Activated T-helper 17 cell treated with anti-CD3 and anti-CD28 coated beads, Interleukin-2, amount 50 U/mL, for 72 hours (primary cell): ENCODE measurements at places on chromosomes 1 and 21.

DNA sequence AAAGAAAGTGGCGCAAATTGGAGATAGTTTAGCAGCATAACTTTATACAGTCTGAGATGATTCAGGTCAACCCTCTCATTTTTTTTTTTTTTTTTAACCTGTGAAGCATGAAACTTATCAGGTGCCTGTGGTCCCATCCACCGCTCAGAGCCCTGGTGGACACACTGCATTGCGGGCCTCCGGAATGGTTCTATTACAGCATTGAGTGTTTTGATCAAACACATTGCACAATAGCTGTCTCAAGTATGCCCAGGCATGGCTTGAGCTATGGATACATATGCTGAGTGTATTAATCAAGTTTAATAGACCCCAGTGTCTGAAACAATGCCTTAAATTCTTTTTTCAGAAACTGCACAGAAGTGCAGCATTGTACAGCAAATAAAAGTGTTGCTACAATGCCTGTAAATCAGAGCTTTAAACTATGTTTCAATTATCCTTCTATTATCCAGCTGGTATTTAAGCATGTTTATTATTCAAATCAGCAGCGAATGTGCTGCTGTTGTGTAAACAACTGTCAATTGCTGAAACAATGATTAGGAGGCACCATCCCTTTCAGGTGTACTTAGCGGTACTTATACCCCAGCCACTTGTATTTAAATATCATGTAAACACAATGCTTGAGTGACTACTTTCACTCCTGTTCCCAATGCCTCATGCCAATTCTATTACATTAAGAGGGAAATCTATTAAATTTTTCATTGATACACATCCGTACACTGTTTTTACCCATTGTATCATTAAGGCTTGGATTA lies 456.6 kb downstream of the RPS6KC1 start:
- no peak for ATAC-seq

DNA sequence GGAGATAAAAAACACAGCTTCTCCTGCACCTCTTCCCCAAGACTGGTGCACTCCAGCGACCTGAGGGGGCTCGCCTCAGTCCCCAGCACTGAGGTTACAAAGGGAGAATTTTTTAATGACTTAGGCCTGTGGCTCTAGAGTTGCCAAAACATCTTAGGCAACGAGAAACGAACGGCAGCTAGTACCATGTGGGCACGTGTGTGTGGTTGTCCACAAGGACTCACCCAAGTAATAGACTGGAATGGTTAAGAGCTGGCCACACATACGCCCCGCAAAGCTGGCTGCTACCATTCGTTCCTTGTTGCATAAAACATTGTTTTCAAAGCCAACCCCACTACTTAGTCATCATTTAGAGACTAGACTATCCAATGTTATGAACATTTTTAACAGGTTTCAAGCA lies 26.9 kb downstream of the RIPK4 start:
- ATAC-seq, result no peak

GRCh38 chr21:43574741-43575472 lies 84.4 kb downstream of the HSF2BP start:
- ATAC-seq, result no peak

DNA sequence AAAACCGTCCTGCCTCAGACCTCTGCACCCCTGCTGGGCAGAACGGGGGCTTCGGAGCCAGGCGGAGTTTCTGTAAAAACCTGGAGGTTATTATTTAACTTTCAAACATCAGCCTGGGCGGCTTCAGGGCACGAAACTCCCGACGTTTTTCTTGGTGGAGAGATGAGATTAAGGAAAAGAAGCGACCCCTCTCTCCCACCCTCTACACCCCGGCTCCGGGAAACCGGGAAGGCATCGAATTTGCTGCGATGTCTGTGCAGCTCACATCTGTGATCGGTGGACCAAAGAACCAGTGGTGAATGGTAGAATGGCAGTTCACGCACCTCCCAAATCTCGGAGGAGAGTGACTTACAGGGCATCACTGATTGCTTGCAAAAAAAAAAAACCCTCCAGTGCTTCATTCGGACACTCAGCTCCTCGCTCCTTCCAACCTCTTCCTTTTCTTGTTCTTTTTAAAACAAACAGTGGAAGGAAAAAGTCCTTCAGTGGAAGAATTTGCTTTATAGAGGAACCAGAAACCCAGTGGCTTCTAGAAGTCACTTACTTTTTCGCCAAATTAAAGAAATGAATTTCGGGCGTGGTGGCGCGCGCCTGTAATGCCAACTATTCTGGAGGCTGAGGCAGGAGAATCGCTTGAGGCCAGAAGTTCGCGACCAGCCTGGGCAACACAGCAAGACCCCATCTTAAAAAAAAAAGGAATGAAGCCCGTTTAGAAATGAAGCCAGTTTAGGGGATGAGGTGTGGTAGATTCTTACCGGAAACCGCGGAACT lies 884 bp downstream of the PHACTR4 start:
- peak; percentile 25 for ATAC-seq

DNA sequence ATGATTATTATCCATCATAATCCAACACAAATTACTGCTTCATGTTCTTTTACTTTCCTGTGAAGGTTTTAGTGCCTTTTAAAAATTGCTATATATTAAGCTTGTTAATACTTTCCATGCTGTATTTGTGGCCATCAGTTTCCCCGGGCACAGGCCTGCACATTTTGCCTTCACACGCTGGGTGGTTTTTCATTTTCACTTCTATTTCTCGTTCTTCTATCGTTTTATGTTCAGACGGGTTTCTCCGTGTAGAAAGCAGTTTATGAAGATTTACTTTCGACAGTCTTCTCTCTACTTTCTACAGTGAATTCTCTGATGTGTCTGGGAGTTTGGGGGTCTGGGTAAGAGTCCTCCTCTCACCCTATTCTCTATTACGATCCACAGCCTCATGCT lies 9.5 kb downstream of the RUNX3 start:
- peak; percentile 28 for ATAC-seq

GRCh38 chr1:226980122-226980560 lies 40.0 kb downstream of the COQ8A start:
- no peak for ATAC-seq

DNA sequence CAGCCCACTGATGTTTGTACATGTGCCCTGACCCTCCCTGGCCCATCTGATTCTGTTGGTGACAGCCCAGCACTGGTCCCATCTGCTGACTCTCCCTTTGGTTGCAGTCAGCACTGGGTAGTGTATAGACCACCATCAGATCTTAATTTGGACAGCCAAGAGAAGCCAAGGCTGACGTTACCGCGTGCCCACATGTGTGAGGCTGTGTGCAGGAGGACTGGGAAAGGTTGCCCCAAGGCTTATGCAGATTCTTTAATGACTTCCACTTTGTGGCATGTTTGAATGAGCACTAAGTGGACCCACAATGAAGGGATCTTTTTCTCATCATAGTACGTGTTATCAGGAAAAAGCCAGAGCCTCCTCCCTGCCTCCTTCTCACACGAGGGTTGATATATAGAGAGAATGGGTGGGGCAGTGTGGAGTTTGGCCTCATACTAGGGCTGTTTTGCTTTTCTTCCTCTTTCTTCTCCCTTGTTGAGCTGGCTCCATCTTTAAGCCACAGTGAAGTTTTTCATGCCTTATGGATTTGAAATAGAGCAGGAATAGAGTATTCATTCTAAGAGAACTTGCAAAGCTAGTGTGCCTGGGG lies 93.5 kb downstream of the NAV1 start:
- ATAC-seq, result no peak

- no peak for ATAC-seq
Observed at GRCh38 chr1:206021626-206022365, 1.9 kb downstream of the CTSE start.

- ATAC-seq, result no peak
Observed at GRCh38 chr1:209845408-209845725, 17.6 kb downstream of the UTP25 start.

DNA sequence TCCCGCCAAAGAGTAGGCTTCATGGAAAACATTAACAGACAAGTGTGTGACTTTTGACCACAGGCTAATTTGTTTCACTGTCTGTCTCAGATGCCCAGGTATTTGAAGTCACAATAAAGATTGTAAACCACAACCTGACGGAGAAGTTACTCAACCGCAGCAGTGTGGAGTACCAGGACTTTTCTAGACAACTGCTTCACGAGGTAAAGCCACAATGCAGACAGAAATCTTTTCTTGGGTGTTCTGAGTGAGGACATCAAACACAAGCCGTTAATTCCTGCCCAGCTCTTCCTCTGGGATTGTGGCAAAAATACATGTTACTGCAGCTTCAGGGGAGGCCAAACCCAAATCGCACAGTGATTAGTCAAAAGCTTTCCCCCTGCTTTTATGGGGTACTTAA lies 31.0 kb downstream of the UMODL1 start:
- ATAC-seq, result no peak

GRCh38 chr1:39755965-39756659 lies 15.0 kb downstream of the OXCT2 start:
- ATAC-seq, result no peak

DNA sequence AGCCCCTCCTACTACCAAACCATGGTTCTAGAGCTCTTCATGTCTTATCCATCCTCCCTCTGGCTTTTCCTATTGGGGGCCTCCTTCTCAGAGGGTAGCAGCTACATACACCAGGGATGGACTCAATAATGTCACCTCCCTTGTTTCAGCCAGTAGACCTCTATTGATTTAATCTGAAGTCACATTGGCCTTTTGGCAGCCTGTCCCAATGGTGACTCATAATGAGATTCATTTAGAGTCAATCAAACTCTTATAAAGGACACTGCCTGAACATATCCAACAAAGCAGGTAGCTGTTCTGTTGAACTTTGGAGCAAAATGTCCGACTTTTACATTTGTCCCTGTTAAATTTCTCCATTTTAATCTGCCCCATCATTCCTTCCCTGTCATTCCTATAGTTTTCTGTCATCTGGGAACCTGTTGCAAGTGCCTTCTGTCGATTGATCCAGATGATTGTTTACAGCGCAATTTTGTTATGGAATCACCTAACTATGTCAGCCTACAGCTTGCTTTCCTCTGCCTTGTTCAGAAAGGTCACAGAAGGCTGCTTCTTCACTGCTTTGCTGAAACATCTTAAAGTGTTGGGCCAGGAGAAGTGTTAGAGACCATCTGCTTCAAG lies 105.9 kb downstream of the ETS2 start:
- ATAC-seq, result no peak

- peak; percentile 86 for ATAC-seq
Observed at GRCh38 chr1:196608390-196609369, at the start of gene KCNT2. Gene KCNT2 (minus strand): TSS chr1:196608440. CDS start chr1:196608309, 131 bp downstream.

DNA sequence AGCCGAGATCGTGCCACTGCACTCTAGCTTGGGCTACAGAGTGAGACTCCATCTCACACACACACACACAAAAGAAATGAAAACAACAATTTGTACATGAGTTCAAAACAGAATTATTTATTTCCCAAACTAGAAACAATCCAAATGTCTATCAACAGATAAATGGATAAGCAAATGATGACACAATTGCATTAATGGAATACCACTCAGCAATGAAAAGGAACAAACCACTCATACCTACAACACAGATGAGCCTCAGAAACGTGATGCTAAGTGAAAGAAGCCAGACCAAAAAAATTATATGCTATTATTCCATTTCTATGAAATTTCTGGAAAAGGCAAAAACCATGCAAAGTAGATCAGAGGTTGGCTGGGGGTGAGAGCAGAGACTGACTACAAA lies 2.0 kb upstream of the PGD start:
- no peak for ATAC-seq

- no peak for ATAC-seq
Observed at GRCh38 chr1:212966616-212967015, 16.3 kb downstream of the VASH2 start.

DNA sequence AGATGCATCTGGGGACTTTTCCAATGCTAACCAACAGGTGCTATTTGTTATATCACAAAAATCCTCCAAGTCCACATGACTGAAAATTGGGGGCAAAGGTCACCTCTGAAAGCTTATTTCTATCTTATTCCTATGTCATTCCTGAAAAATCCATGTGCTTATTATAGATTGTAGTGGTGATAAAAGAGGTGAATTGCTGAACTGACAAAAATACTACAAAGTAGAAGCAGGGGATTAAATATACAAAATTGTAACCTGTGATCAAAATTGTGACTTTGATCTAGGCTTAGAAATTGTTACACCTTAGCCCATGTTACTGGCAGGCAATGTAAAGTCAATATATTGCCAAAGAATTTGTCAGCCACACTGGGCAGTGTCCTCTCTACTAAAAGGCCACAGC lies 62.3 kb downstream of the IER5 start:
- ATAC-seq, result no peak

GRCh38 chr1:59827055-59827643 lies 12.4 kb downstream of the HOOK1 start:
- peak; percentile 28 for ATAC-seq

DNA sequence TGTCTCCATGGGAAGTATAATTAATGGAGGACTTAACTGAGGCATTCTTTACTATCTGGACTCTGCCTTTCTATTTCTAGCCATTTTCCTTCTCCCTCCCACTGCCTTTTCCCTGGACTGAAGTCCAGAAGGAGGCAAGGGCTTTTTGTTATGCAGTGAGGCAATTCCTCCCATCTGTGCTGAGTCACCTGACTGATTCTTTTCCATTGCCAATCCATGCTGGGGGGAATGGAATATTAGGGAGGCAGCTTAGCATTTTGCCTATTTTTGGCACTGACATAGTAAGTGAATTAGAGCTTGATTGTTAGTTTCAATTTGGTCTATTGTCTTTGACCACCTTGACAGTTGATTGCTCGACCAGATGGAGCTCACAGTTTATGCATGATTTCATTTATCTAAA lies 1000.6 kb upstream of the PRMT6 start:
- ATAC-seq, result no peak

DNA sequence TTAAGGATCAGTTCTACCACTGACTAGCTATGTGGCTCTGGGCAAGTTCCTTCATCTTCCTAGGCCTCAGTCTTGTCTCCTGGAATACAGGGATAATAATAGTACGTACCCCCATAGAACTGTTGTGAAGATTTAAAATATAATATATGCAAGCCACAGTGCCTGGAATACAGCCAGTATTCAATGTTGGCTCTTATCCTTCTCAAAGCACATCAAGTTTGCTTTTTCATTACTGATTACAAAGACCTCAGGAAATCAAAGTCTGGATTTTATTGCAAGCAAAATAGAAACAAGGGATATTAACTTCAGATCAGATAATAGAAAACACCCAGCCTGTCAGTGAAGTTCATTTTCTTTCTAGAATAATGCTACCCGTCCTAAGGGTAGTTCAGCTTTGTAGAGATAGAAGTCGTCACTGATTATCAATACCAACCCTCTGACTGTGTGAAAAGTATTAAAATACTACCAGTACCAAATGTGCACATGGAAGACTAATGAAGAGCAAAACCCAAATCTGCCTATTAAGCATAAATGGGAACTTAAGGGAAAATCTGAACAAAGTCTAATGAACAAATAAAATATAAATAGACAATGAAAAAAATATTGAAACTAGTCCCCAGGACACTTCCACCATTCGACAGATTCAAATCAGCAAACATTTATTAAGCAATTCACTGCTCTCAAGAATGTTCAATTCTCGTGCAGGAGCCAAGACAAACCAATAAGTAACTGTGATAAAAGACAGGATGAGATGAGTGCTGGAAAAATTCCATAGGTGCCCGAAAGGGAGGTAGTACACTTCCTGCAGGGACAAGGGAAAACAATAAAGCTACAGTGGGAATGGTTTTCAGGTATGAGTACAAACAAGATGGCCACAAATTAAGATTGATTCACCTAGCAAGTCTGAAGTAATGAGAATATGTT lies 206.2 kb downstream of the SMYD3 start:
- ATAC-seq, result no peak

DNA sequence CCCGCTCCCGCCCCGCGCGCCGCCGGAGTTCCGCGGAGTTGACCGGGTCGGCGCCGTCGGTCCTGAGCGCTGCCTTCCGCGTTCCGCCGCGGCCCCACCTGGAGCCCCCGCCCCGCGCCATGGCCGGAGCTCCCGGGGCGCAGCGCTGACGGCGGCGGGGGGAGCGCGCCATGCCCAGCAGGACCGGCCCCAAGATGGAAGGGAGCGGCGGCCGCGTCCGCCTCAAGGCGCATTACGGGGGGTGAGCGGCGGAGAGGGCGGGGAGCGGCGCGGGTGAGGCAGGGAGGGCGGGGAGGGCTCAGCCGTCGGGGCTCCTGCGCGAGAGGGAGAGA lies 216 bp downstream of the PRKCZ start:
- peak; percentile 46 for ATAC-seq
